NCI-H1417 (cell line): ENCODE measurements at places on chromosomes 3 and 15.
A peak's percentile ranks its signal among the peaks of the same experiment; 100 is the strongest.

DNA sequence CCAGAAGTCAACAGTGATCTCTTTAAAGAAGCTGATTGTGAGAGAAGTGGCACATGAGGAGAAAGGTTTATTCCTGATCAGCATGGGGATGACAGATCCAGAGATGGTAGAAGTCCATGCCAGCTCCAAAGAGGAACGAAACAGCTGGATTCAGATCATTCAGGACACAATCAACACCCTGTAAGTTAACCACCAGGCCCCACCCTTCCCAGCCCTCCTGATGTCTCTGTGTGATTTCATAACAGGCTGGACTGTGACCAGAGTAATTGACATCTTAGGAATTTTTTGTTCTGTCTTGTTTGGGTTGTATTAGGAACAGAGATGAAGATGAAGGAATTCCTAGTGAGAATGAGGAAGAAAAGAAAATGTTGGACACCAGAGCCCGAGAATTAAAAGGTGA is 67.7 kb downstream of the KLHL25 start:
- no peak for DNase-seq

DNA sequence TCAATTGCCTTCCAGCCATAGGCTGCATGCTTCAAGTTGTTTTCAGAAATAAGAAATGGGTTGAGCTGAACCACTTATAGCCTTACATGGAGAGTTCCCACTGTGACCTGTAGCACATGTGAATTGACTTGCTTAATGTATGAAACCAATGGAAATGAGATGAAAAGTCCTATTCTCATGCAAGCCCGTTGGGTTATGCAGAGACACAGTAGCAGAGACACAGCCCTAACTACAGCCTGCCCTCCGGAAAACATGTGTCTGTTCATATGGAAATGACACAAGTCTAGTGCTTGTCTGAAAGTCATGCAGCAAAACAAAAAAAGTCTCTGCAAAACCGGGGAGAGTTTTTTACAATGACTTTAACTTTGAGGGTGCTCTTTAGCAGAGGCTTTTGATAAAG is 14.5 kb downstream of the HIGD2B start:
- DNase-seq: no peak

GRCh38 chr3:182501856-182502255 is 291.4 kb upstream of the ATP11B start:
- no peak for DNase-seq

DNA sequence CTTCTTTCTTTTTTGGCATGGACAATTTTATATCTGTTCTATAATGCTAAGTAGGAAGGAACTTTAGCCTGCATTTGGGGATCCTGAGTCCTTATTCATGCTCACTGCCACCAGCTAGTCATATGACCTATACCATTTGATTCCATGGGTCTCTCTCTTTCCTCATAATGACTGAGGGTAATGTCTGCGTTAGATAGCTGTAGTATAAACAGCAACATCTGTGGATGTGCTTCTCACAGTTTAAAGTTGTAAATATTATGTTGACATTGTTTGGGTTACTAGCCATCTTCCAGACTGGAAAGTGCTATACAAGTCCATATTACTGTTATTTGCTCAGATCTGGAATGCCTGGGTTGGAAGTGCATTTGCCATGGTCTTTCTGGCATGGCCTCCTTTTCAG is 274.9 kb upstream of the SEMA6D start:
- no peak for DNase-seq

GRCh38 chr3:59512066-59512465 is 462.2 kb upstream of the CFAP20DC start:
- no peak for DNase-seq

DNA sequence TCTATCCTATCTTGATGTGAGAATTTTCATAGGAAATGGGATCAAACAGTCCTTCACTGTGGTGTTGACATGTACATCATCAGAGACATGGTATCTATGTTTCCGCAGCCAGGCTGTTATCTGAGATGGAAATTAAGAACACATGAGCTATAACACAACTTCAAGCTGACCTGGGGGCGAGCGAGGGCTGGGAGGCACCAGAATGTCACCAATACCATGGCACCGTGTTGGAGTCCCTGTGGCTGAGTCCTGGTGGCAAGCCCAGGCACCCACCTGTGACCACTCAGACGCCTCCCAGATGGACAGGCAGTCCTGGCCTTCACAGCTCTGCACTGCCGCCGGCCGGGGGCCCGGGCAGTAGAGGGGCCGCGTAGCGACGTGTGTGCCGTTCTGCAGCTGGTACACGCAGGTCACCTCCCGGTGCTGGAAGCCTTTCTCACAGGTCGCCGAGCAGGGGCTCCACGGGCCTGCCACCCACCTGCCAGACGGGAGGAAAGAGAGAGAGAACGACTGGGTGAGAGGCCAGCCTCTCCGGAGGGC is 263.9 kb upstream of the LYSMD4 start:
- DNase-seq: no peak

DNA sequence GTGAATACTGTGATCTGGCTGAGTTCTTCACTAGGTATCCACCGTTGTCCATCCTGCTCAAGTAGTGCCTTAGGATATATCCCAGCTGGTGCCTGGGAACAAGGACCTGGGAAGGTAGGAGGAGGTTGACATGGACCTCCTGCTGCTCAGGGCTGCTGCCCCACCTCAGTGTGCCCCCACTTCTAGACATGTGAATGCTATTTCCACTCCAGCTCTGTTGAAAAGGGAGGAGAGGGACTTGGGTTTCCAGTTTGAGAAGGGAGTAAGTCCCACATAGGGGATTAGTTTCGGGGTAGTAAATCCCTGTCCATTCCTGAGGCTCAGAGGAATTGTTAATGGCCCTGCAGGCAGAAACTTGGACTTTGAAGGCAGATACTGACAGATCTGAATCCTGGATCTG is 32.9 kb upstream of the ETV5 start:
- no peak for DNase-seq

DNA sequence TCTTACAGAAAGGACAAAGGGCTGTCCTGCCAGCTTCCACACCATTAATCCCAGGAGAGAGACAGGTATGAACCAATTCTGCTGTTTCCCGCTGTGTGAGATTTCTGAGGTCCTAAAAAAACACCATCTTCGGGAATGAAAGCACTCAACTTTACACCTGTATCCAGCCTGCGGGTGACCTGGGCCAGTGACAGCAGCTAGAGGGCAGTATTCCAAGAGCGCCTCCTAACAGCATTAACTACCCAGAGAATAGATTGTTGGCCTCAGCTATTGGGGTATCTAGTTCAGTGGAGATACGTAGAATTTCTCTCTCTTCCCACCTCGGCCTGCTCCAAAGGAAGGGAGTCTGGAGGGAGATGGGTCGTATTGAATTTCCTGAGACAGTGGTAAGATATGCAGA is 55.1 kb downstream of the WDR76 start:
- DNase-seq: no peak

- no peak for DNase-seq
Measured at GRCh38 chr3:32018757-32019564, 37.4 kb downstream of the ZNF860 start.

- no peak for DNase-seq
Measured at GRCh38 chr15:94235646-94236045, 4.3 kb downstream of the MCTP2 start.

DNA sequence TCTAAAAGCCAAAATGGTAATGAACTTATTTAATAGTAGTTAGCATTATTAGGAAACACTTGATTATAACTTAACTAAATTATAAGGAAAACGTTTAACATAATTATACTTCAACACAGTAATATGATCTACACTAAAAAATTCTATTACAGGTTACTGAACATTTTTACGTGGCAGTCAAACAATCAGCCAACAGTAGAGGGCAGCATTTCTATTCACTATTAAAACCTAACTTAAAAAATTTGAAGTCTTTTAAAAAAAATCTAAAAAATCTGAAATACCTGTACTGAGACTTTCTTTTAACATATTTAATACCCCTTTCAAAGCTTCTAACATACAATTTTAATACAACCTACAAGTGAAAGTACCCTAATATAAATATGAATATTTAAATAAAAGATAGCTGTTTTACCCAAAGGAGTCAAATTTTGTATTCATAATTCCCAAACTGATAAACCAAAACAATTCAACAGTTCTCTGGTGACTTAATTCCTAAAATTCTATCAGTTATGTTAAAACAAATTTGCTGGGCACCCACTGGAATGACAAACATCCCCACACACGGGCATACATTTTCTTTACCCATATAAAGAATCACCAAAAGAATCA is 41.5 kb downstream of the DLG1 start:
- no peak for DNase-seq

- no peak for DNase-seq
Measured at GRCh38 chr15:71677766-71678165, 132.6 kb upstream of the NR2E3 start.

DNA sequence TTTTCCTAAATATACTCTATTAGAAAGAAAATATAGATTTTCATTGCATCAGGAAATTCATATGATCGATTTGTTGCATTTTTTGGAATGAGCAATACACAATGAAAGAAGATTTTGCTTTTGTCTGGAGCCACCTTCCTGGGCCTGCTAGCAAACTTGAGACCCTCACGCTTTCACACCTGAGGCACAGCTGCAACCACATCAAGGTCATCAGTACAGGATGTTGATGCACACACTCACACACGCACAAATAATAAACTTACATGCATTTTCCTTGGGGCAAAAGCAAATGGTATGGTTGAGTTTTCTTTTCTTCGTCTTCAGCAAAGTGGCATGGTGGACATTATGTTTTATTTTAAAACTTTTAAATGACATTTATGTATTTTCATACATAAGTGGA is 64.8 kb upstream of the SATB1 start:
- DNase-seq: no peak

GRCh38 chr3:25683882-25684281 is 19.2 kb upstream of the TOP2B start:
- DNase-seq: no peak

DNA sequence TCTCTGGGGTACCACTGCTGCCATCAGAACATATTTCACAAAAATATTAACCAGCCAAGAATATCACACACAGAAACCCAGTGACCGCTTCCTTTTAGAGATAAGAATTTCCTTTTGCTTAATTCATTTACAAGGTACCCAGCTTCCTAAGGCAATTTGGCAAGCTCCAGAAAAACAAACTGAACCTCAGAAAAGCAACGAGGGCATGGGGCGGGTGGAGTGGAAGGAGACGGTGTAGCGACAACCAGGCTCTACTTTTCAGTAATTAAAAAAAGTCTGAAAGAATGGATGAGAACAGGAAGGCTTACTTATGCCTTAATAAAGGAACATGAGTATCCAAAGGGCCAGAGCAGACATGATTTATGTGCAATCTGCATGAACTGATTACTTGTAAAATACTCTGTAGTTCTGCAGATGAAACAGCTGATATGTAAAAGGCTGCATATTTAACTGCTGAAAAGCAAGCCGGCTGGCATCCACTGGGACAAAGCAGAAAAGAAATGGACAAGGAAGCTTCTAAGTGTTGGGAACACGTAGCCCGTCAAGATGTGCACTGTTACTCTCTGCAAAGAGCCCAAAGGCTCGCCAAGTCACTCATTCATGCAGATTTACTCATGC is 18.6 kb downstream of the RFTN1 start:
- no peak for DNase-seq

DNA sequence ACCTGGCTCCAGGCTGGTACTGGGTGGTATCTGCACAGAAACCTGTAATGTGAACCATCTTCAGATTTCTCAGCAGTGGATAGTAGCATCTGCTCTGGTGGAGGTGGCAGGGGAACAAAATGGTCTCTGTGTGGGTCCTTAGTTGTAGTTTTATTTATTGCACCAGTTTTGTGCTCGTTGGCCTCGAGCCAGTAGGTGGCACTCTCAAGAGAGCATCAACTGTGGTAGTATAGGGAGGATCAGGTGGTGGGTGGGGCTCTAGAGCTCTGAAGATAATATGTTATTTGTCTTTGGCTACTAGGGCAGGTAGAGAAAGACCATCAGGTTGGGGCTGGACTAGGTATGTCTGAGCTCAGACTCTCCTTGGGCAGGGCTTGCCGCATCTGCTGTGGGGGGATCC is 254.0 kb upstream of the GPR149 start:
- peak; percentile 18 for DNase-seq

DNA sequence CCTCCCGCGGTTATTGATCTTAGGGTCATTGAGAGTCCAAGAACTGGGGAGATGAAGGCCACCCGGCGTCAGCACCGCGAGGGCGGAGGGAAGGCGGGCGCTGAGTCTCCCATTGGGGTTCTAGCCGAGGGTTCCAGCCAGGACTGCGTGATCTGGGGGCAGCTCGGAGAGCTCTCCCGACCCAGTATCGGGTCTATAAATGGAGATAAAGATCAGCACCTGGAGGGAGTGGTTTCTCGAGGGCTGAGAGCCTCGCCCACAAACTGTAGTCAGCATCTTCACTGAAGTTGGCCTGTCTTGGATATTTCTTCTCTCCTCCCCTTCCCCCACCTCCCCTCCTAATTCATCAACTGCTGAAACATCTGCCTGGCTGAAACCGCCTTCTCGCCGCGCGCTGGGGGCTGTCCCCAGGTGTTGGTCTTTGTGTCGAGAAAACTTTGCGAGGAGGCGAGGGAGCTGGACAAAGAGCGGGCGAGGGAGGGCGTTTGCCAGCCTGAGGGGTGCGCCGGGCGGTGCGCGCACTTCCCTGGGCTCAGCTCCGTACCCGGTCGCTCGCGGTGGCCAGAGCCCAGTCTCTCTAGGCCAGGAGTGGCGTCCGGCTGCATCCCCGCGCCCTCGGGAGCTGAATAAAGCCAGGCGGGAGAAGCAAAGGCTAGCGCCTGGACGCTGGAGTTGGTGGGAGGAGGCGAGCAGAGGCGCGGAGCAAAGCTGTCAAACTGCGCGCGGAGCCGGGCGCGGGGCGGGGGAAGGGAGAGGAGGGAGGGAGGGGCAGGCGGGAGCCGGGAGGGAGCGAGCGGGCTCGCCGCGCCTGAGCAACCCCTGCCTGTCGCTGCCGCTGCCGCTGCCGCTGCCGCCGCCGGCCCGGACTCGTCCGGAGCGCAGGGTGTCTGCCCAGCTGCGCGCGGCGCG is at the start of gene ST8SIA2:
Gene ST8SIA2 (plus strand): TSS at position 811 of the 909 bp plus-strand sequence. CDS start 184 bp downstream, outside the sequence.
- peak; percentile 84 for DNase-seq

- DNase-seq: no peak
Measured at GRCh38 chr15:93452537-93453211, 363.7 kb upstream of the RGMA start.

GRCh38 chr15:40344631-40345120 is 3.9 kb upstream of the CCDC9B start:
- DNase-seq: peak; percentile 59

- no peak for DNase-seq
Measured at GRCh38 chr3:16936233-16936632, 51.5 kb downstream of the PLCL2 start.

DNA sequence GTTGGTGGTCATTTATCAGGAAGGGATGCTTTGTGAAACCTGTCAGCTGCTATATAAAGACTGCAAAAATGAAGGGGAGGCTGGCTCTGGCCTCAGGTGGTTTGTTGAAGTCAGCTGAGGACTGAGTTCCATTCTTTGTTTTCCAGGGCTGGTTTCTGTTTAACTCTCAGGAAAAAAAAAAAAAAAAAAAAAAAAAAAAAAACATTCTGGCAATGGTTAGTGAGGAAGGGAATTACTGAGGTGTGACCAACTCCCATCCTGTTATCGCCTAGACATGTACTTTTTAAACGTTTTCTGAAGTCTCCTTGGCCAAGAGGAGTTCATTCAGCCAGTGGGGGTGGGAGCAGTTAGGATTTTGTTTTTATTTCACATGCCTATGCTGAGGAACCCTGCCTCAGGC is 316.3 kb downstream of the OXSM start:
- peak; percentile 0 for DNase-seq
